Pons (tissue), 1 donor: ENCODE measurements at places on chromosomes 12 and 14.

- DNase-seq = no peak
Observed at GRCh38 chr12:56522411-56523193, 982 bp downstream of the RBMS2 start.

- DNase-seq = no peak
Observed at GRCh38 chr14:50099335-50099734, 17.0 kb downstream of the VCPKMT start.

- DNase-seq = no peak
Observed at GRCh38 chr14:90544971-90545370, 148.1 kb downstream of the CALM1 start.

DNA sequence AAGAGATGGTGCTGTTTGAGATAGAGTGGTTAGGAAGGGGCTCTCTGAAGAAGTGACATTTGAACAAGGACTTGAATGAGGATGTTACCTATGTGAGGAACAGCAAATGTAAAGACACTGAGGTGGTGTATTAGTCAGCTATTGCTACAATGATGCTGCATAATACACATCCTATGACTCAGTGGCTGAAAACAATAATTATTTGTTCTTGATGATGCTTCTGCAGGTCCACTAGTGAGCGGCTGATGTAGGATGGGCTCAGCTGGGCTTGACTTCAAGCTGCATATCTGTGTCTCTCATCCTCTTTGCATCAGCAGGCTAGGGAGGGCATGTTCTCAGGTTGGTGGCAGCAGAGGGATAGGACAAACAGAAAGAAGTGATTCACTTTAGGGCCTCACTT, 21.4 kb upstream of the CLMN start:
- no peak for DNase-seq

DNA sequence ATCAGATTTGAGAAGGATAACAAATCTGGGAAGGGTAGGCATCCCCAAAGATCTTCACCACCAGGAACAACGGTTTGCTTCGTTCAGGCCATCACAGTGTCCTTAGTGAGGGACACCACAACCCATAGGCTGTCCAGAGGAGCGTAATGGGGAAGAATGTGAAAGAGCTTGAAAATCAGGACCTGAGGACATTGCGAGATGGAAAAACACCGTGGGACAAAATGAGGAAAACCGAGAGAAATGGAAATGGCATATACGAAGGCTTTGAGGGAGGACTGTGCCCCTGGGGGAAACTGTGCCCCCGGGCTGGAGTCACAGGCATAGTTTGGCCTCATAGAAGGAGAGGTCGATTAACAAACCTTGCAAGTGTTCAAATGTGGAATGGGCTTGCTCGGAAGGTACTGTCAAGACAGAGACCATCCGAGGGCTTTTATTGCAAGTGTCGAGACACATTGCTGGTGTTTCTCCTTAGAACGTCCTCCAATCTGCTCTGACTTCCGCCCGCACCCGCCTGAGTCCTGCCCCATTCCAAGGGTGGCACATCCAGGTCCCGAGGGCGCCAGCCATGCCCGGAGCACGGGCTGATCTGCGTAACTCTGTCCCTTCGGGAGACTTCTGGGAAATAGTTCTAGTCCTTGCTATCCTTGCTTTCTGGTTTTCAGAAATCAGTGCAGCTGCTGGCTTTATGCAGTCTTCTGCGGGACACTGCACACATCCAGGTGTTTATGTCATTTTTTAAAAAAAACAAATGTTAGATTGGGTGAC, 885 bp upstream of the PALS1 start:
- DNase-seq = no peak

GRCh38 chr12:88998421-88998820, 353.9 kb downstream of the DUSP6 start:
- DNase-seq = no peak

GRCh38 chr14:106459971-106460730, 933.8 kb downstream of the TMEM121 start:
- DNase-seq = no peak

GRCh38 chr12:122399592-122400373, 22.7 kb downstream of the CLIP1 start:
- peak; percentile 74 for DNase-seq

DNA sequence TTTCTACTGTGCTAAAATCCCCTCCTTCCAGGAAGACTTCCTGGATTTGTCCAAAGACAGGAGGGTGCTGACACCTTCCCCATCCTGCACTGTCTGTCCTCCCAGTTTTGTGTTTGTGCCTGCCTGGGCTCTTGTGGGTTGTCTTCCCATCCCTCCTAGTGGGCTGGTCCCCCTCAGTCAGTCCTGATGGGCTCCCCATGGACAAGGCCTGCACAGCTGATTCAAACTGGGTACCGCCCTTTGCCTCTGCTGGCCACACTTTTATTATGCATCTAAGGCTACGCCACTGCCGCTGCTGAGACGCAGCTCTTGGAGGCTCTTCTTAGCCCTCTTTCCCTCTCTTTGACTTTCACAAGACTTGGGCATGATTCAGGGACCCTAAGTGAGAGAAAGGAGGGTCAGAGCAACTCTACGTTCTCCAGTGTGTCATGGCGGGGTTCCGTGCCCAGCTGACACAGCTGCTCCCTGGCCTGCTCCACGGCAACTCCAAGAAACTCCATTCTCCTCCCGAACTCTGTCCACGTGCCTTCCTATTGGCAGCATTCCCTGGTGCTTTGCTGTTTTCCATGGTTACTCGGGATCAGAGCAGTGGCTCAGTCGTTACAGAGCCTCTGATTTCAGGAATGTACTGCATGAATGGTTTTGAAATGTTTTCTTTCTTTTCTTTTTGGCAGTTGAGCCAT, 3.8 kb upstream of the KRT85 start:
- DNase-seq = peak; percentile 77

DNA sequence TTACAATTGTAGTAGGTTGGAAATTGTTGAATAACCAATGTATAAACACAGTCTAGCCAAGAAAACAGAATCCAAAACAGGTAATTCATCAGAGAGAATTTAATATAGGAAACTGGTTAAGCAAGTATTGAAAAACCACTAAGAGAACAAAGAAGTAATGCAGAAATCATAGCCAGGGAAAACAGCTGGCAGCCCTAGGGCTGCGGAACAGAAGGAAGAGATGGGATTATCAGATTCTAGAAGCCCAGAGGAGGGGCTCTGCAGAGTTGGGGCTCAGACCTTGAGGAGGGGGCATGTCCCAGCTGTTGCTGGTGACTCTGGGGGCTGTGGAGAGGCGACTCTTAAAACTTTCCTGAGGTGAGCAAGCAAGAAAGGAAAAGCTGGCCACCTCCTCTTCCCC, 49.4 kb downstream of the CD9 start:
- DNase-seq = no peak

GRCh38 chr14:70640938-70641547, 673 bp upstream of the TTC9 start:
- no peak for DNase-seq

- DNase-seq = peak; percentile 90
Observed at GRCh38 chr14:75697386-75697785, 36.3 kb downstream of the TTLL5 start.

DNA sequence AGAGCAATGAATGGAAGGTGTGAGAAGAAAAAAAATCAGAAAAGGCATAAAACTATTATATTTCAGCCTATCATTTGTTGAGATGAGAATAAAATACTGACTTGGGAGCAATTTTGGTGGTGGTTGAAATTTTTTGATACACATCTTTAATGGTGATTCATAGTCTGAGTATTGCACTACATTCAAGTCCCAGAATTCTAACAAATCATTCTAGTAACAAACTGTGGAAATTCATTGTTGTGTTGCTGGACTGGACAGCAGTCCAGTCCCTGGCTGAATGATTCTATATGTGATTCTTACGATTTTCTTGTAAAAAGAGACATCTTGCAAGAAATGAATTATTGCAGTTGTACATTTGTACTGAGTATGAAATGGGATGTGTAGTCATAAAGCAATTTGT, 268.6 kb downstream of the TRHDE start:
- DNase-seq = no peak

GRCh38 chr12:118328486-118329330, 44.0 kb downstream of the TAOK3 start:
- DNase-seq = no peak
